ENCODE measurements at places on chromosomes 11 and 22. TPM values are rescaled to one million over a fixed set of nuclear protein-coding genes. Genes with fewer than 3 reads are reported as not detected.

Gene LRRC56
- polyA plus RNA-seq = 6.4 TPM

Gene KRTAP5-8
- 1.3 TPM for polyA plus RNA-seq

Gene LGR4
- polyA plus RNA-seq = 110 TPM

Gene SHISAL1
- 1.9 TPM for polyA plus RNA-seq

Gene GAS2
- 11.1 TPM for polyA plus RNA-seq

Gene NXF1
- 126 TPM for polyA plus RNA-seq

Gene OR5M3
- not detected for polyA plus RNA-seq

Gene PEX16
- 21.5 TPM for polyA plus RNA-seq

Gene KIF18A
- polyA plus RNA-seq = 11.0 TPM

Gene KCNK7
- polyA plus RNA-seq = 0.27 TPM

Gene JHY
- polyA plus RNA-seq = 12.5 TPM

Gene FAT3
- polyA plus RNA-seq = 7.6 TPM

Gene SLC22A6
- polyA plus RNA-seq = 25.1 TPM

Gene IL18BP
- polyA plus RNA-seq = 8.1 TPM

Gene HORMAD2
- polyA plus RNA-seq = not detected

Gene FAM180B
- polyA plus RNA-seq = 0.70 TPM

Gene SCGB1D4
- polyA plus RNA-seq = not detected

Gene OR2AG2
- polyA plus RNA-seq = 0.07 TPM

Gene HOATZ
- 0.09 TPM for polyA plus RNA-seq

Gene OR8D1
- polyA plus RNA-seq = not detected

Gene SCN4B
- 1.4 TPM for polyA plus RNA-seq

Gene CSRP3
- polyA plus RNA-seq = not detected

Gene C11orf91
- not detected for polyA plus RNA-seq

Gene NNMT
- polyA plus RNA-seq = 0.39 TPM

Gene RCOR2
- polyA plus RNA-seq = 15.4 TPM

Gene KDM4E
- polyA plus RNA-seq = 0.37 TPM
